Cortex of kidney (tissue), 1 donor: ENCODE measurements at places on chromosomes 5 and 9.

GRCh38 chr9:111258209-111258874 is 71.7 kb downstream of the OR2K2 start:
- no peak for DNase-seq

- DNase-seq, result no peak
Measured at GRCh38 chr9:116998305-116998704, 311.2 kb downstream of the TRIM32 start.

DNA sequence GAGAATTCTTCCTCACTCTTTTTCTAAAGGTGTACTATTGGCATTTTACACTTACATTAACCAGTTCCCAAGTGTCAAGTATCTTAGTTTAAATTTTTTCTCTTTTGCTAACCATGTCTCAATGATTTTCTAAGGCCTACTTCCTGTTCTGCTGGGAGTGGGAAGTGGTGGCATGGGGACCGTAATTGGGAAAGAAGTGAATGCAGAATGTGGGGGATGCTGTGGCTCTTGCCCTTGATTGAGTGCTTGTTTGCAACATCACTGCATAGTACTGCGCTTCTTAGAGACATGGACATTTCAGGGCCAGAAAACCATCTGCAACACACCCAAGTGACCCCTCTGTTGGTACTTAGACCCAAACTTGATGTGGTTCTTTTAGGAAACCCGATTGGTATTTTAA is 32.8 kb downstream of the MRRF start:
- no peak for DNase-seq

GRCh38 chr9:93098236-93098946 is 2.4 kb downstream of the CARD19 start:
- DNase-seq, result no peak

DNA sequence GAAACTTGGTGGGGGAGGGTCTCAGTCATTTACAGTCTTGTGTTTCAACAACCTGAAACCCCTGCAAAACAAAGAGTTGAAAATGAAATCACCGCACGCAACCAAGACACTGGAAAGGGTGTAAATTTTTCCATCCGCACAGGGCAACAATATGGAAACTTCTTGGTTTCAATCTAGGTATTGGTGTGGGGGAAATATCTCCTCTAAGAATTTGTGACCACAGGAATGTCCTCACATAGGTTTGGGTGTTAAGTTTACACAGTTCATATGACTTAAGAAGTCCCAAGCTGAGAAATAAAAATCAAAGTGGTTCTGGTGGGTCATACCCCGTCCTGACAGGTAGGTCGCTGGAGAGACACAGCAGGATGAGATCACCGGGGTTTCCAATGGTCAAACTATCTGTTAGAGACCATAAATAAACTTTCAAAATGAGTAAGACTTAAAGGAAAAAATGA is 51.9 kb upstream of the PIP5K1B start:
- no peak for DNase-seq

DNA sequence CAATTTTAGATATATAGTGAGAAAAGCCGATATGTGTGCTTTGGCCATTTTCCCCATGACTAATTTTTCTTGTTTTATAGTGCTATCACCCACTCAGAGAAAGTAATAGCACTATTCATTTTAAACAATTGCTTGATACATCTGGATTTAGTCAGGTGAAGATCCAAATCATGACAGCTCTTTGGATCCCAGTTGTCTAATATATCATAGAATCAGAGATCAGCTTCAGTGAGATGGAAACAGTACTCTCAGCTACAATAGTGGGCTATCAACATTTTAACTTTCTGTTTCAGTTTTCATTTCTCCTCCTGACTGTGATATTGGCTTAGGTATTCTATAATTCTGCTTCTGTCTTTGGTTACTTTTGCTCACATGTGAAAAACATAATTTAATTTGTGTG is 38.7 kb downstream of the VCAN start:
- DNase-seq, result no peak

DNA sequence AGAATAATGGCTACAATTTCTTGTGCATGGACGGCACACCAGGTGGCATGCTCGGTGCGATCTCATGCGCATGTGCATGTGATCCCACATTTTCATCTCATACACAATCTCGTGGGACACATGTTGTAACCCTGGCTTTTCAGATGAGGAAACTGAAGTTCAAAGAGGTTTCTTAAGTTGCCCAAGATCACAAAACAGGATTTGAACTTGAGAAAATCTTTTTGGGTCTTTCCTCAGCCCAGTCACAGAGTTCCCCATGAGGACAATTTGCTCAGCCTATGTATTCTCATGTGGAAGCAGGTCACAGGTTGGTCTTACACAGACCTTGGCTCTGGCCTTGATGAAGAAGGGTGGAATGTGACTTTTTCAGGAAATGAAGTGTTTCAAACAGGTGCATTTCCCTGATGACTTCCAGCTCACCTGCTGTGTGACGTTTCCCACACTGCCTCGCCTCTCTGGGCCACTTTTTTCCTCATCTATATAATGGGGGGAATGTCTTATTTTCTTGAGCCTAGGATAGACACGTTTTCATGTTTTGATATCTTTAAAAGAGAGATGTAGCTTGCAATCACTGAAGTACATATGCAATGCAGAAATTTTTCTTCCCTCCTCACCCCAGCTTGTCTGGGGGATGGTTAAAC is 7.1 kb upstream of the ORM1 start:
- no peak for DNase-seq

- no peak for DNase-seq
Measured at GRCh38 chr5:65103756-65104440, 335.2 kb downstream of the CWC27 start.

- DNase-seq, result no peak
Measured at GRCh38 chr9:74573640-74574191, 76.6 kb downstream of the RORB start.

- DNase-seq, result no peak
Measured at GRCh38 chr5:134383980-134384697, 12.8 kb downstream of the UBE2B start.

GRCh38 chr5:144131261-144131660 is 39.2 kb downstream of the YIPF5 start:
- no peak for DNase-seq

DNA sequence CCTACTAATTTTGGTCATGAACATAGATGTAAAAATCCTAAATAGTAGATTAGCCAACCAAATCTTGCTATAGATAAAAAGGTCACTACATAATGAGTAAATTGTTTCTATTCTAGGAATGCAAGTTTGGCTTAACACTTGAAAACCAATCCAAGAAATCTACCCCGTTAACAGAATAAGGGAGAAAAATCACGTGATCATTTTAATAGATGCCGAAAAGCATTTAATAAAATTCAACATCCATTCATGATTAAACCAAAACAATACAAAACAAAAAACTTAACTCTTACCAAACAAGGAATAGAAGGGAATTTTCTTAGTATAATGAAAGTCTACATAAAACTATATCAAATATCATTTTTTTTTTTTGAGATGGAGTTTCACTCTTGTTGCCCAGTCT is 20.7 kb upstream of the SMU1 start:
- no peak for DNase-seq

- no peak for DNase-seq
Measured at GRCh38 chr5:11429254-11429653, 475.0 kb downstream of the CTNND2 start.

- DNase-seq, result no peak
Measured at GRCh38 chr9:3012245-3012644, 168.3 kb upstream of the PUM3 start.

- no peak for DNase-seq
Measured at GRCh38 chr9:123438321-123438720, 82.3 kb downstream of the CRB2 start.

DNA sequence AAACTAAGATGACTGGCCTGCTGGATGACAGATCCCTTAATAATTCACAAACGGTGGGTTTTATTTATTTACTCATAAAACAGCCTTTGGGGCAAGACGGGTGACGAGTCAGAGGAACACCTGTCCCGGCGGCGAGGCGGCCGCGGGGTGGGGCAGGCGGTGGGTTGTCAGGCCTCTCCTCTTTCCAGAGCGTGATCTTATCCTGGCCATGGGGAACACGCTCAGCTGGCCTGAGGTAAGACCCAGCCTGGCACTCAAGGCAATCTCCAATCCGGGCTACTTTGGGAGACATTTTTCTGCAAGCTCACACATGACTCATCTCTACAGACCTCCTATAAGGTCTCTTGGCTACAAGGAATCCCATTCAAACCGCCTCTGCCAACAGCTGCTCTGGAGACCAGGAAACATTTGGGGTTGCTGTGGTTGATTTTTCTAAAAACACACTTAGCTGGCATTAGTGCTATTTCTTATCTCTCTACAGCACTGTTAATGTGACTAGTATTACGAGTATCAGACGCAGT is 6.3 kb downstream of the RAPGEF1 start:
- DNase-seq, result no peak

DNA sequence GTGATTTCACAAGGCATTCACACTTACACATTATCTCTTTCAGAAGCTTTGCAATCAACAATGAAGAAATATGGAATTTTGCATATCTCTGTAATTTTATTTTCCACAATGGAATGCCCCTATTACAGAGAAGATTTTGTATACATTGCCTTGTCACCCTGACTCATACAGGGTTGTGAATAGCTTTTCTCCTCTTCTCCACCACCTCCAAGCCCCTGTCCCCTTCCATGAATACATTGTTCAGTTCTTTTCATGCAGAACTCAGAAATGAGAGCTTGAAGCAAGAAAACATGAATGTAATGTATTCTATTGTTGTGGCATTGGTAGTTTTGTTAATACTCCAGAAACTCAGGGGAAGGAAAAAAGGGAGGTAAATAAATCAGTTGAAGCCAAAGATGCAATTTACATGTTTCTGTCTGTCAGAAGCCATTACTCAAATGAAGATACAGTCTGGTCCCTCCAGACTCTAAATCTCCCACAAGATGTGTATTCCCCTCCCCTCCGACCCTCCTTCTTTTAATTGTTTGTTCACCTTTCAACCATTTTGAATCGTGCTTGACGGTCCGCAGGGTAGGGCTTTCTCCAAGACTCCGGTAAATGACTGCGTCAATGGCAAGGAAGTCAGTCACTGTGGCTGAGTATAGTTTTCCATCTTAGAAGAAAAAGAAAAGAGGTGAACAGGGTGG is 86.1 kb downstream of the SEMA6A start:
- no peak for DNase-seq

GRCh38 chr5:147437161-147437596 is 72.7 kb downstream of the DPYSL3 start:
- no peak for DNase-seq

DNA sequence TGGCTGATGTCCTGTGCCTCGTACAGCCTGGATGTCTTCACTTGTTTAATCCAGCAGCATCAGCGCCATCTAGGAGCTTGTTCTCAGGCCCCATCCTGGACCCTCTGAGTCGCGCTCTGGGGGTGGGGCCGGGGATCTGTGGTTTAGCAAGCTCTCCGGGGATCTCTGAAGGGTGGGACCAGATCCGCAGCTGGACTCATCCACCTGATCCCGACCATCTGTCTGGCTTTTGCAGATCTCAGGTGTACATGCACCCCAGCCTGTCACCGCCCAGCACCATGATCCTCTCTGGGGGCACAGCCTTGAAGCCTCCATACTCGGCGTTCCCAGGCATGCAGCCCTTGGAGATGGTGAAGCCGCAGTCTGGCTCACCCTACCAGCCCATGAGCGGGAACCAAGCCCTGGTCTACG is 15.1 kb upstream of the POMT1 start:
- DNase-seq, result no peak

DNA sequence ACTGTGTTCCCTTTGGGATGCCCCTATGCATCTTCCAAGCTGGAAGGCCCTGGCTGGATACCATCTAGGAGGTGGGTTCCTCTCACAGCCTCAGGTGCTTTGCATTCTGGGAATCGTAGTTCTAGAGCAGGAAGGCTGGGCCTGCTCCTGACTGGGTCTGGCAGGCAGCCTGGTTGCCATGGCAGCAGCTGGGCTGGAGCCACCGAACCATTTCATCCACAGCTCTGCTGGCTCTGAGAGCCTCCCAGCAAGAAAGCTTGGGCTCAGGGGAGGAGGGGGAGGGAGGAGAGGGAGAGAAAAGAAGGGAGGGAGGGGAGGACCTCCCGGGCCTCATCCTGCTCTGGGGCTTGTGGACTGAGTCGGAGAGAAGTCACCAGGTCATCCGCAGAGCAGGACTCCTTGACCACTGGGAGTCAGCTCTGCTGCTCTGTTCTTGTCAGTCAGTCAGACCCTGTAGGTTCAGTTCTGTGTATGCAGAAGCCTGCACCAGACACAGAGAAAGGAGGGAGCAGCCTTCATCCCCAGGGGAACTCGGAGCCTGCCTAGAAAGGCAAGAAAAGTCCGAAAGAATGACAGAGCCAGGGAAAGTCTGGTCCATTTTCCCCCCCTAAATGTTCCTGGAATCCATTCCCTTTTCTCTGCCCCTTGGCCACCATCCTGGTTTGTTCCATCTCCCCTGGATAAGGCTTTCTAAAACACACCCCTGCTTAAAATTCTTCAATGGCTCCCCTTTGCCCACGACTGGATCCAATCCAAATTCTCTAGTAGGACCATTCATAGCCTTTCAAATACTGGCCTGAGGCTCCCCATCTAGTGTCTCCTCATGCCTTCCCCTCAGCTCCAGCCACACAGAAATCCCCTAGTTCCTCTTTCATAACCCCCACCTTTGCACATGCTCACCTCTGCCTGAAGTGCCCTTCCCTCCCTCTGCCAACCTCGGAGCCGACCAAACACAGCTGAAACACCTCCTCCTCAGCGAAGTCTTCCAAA is 65.4 kb upstream of the ARAP3 start:
- DNase-seq, result no peak

GRCh38 chr9:119956111-119956510 is 586.9 kb upstream of the BRINP1 start:
- DNase-seq, result no peak

DNA sequence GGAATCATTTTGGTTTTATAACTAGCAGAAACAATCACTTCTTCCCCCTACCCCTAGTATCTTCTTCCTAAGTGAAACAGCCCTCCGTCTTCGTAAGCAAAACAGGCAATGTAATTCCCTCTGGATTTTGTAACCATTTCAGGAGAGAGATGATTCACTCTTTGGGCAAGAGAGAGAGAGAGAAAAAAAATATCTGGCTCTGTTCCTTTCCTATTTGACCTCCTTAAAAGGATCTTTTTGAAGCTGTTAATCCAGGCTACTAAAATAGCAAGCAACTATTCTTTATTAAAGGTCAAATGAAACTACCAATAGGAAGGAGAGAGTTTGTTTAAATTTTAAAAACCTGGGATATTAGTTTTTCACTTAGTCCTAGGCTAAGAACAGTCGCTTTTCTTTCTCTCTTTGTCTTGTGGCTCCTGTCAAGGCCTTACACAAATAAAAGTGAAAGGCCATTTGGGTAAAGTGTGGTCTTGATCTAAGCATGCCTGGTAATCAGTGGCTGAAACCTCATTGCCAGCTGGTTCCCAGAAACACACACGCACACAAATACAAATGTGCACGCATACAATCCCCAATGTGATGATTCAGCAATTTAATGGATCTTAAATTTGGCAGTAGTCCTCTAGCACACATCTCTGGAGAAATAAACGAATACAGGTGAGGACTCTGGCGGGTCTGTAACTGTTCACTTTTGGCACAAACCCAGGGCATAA is 70.2 kb downstream of the PRUNE2 start:
- DNase-seq, result no peak

DNA sequence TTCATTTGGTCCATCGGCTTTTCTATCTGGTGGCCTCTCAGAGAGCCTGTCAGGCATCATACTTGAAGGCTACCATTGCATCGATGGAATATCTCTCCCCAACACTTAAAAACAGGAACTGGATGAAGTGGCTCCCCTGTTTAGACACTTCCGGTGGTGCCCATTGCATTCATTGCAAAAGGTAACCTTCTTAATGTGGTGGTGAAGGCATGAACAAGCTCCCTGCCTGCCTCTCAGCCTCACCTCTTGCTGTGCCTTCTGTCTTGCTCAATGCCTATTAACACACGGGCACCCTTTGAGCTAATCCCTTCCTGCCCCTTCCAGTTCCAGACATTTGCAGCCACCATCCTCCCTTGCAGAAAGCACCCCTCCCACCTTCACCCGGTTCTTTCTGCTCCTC is 233.1 kb upstream of the MSX2 start:
- no peak for DNase-seq

- no peak for DNase-seq
Measured at GRCh38 chr5:143033535-143034250, 263.5 kb downstream of the ARHGAP26 start.
